Activated CD4-positive, alpha-beta T cell treated with anti-CD3 and anti-CD28 coated beads for 36 hours (primary cell): ENCODE measurements at places on chromosomes 5 and 9.

DNA sequence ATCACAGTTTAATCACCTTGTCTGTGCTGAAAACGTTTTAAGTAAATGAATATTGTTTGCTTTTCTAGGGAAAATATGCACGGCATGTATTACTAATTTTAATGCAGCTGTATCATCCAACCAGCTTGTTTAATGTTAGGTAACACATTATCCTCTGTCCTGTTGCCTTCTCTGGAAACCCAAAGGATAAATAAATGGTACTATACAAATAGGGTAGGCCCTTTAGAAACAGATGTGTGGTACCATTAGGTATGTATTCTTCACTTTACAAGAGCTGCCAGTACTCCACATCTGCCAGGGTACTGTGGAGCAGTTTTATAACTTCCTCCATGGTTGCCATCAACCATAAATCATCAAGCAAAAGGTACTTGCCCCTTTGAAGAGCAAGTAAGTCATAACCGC is 42.9 kb downstream of the FAF2 start:
- DNase-seq = no peak

DNA sequence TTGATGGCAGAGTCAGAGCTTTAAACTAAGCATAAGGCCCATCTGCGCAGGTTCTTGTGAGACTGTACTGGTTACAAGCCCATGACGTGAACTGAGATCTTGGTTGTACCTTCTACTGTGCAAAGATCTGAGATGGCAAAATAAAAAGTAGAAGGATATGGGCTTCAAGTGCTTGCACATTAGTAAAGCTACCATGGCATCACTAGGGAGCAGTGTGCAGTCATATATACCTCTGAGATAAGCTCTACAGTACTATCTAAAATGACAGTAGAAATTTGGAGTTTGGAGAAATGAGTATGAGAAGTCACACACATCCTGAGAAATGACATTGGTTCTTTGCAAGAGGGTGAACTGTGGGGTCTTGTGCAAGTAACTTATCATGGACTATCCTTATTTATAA is 408.2 kb upstream of the PRR16 start:
- DNase-seq = no peak

GRCh38 chr9:3962971-3963642 is 336.8 kb downstream of the GLIS3 start:
- DNase-seq = no peak

DNA sequence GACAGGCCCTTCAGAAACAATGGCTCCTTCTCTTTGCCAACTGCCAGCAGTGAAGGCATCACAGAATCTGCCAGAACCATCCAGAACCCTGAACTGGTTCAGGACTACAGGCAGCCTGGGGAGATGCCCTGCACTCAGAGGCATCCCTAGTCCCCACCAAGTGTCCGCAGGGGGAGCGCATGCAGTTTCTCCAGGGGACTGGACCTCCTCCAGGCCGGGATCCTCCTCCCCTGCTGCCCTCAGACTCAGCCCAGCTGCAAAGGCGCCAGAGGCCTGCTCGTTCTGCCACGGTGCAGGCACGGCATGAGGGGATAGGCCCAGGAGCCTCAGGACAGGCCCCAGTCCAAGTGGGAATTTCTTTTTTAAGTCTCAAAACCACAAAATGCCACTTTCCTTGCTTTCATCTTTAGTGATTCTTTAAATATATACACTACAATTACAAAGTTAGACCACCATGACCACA is 72.0 kb downstream of the SEMA4D start:
- no peak for DNase-seq

GRCh38 chr9:33375238-33375840 is 27.0 kb downstream of the AQP7 start:
- DNase-seq = no peak
